Naive thymus-derived CD4-positive, alpha-beta T cell (primary cell): ENCODE measurements at places on chromosomes 1 and 21. TPM values are rescaled to one million over a fixed set of nuclear protein-coding genes. Genes with fewer than 3 reads are reported as not detected.

TARDBP gene
- 172 and 174 TPM in 2 replicates for total RNA-seq

FALEC gene
- 2.5 TPM for total RNA-seq

- no peak for DNase-seq
Measured at GRCh38 chr21:39232861-39233291, 49.6 kb upstream of the PSMG1 start.

GRCh38 chr21:36065497-36066036 is 4.3 kb upstream of the CBR1 start:
- DNase-seq = no peak

DNA sequence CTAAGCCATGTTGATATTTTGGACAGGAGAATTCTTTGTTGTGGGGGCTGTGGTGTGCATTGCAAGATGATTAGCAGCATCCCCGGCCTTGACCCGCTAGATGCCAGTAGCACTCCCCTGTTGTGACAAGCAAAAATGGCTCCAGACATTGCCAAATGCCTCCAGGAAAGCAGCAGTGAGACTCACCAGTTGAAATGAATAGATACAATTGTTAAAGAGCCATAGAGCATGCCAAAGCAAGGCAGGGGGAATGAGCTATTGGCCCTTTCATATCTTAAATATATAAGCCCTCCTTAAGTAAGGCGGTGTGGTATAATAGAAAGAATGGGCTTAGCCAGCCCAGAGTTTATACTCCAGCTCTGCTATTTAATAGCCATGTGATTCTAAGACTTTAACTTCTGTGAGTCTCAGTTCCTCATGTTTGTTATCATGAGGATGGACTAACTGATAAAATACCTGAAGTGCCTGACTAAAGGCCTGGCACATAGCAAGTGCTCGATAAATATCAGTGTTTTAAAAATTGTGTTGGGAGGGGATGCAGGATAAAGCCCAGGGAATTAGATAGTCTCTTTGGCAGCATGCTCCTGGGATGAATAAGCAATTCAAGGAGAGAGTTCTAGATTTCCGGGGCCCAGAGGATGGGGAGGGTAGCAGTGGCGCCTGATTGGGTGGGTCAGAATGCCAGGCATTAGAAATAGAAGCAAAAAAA is 21.1 kb upstream of the RGS4 start:
- no peak for DNase-seq

DNA sequence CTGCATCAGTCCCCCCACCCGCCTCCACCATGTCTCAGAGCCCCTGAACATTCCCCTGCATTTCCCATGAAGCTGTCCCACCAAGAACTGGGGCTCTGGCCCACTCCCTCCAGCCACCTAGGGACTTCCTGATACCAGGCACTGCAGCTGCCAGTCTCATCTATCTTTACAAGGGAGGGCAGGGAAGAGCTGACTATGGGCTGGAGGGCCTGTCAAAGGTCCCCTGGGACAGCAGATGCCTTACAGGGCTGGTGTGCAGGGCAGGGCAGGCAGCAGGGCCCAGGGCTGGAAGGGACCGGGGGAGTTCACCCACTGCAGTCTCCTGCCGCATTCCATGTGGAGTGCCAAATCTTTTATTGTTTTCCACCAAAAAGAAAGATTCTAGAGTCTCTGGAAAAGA is 17.6 kb downstream of the SHISA4 start:
- no peak for DNase-seq

- DNase-seq = peak; percentile 2
Measured at GRCh38 chr1:46131712-46132528, 509 bp downstream of the PIK3R3 start.

DNA sequence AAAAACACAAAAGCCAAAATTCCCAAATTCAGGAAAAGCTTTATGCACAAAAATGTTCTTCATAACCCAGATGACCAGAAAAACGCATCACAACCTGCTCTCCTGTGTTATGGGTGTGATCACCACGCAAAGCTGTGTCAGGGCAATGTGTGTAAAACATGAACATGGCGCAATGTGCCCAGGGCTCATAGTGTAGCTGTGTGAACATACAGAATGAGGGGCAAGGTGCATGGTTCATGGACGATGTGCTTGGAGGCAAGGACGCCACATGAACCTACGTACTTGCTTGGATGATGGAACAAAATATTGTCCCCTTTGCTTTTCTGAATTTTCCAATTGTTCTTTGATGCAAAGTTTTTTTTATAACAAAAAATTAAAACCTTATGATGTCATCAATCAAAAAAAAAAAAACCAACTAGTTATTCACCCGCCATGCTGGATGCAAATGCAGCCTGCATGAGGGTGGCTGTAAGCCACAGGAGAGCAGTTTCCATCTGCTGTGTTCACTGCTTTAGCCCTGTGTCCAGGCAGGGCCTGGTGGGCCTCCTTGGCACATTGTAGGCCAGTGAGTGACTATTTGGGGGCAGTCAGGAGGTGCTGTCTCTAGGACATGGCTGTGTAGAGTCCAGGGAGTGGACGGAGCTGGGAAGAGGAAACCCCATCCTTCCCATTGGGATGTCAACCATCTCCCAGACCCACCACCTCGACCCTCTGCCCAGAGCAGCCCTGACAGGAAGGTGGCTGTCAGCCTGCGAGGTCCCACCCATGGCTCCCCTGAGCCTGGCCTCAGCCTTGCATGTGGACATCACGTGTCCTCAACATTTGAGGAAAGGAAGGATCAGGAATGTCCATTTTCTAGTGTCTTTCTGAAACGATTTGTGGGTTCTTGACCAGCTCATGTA is 13.6 kb downstream of the KRTAP10-1 start:
- DNase-seq = no peak

SH2D1B gene
- not detected for total RNA-seq

GRCh38 chr1:243421784-243422183 is 165.9 kb downstream of the SDCCAG8 start:
- no peak for DNase-seq

DNA sequence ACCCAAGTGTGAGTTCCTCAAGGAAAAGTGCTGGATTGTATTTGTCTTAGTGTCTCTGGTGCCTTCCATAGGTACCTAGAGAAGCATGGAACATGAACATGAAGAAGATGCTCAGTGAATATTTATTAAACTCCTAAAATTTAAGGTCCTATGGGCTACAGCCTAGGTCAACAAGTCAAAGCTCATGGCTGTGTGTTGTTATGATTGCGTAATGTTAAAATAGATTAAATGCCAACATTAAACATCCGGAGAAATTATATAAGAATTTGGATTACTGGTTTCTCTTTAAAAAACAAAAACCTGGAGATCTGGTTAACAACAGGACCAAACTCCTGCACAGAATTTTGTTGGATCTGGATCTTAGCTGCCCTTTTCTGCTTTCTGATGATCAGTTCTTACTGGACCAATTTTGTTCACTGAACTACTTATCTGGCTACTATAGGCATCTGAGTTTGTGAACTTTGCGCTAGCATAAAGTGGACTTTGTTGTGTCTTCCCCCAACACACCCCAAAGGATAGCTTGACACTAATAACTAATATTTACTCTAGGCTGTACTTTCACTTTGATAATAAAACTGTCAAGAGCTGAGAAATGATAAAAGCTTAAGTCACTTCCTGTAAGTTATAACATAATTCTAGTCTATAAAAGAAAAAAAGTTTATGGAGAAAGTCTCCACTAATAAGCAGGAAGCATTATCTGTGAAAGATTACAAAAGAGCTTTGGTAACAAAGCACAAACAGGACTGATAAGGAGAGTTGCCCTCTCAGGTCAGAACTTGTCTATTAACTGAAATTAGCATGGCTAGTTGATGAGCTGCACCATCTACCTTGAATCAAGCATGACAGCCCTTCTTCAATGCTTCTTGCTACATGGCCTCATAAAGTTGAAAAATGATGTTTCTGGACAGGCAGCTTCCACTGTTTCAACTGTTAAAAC is 20.7 kb downstream of the F5 start:
- no peak for DNase-seq

GRCh38 chr21:26020510-26020909 is 150.1 kb downstream of the APP start:
- DNase-seq = no peak

GRCh38 chr1:97943354-97943753 is 22.5 kb upstream of the DPYD start:
- no peak for DNase-seq
